RWPE1 (cell line): ENCODE measurements at places on chromosomes 4 and X.

DNA sequence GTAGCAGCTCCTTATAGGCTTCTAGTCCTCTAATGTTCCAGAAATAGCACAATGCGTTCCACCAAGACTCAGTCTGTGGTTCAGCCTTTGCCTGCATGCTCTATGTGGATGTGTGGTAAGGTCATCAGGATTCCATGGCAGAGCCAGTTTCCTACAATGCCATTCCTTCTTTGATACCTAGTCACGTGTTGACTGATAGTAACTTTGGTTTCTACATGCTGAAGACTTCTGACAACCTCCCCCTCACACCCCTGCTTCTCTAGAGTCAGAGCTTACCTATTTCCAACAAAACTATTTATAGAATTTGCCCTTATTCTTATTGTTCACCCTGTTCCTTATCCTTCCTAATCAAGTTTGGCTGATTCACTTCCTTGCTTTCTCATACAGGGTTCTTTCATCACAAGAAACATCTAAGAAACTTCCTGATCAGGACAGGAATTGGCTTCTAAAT is 81.1 kb downstream of the CT47B1 start:
- peak; percentile 2 for DNase-seq

GRCh38 chr4:81197864-81198524 is 17.0 kb downstream of the PRKG2 start:
- no peak for DNase-seq

- DNase-seq: no peak
Observed at GRCh38 chrX:77444075-77444474, 3.1 kb upstream of the FGF16 start.

- DNase-seq: no peak
Observed at GRCh38 chr4:37673538-37674192, 12.5 kb downstream of the RELL1 start.

GRCh38 chr4:116070283-116070682 is 956.9 kb upstream of the NDST4 start:
- DNase-seq: peak; percentile 12

DNA sequence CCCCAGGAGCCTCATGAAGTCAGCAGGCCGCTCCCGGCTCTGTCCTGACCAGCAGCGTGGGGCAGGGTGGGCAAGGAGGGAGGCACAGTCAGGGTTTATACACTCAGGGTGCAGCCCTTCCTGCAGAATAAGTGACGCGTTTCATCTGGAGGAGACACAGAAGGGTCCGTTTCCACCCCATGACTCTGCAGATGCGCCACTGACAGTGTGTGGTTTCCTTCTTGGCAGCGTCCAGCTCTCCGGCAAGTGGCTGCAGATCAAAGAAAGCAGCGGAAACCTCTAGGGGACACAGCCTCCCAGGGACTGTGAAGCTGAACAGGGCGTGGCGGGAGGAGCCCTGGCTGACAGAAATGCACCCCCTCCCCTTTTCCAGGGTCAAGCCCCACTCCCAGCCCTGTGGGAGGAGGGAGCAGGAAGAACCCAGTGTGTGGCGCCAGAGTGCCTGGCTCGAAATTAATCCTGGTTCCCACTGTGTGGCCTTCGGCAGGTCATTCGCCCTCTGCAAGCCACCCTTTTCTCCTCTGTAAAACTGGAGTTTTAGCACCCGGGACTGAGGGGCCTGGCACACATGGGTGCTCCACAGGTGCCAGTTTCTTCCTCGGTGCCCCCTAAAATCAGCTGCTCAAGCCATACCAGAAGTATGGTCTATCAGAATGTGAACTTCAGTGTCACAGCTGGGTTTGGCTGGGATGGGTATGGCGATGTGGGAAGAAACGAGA is 17.3 kb upstream of the TBC1D14 start:
- no peak for DNase-seq

DNA sequence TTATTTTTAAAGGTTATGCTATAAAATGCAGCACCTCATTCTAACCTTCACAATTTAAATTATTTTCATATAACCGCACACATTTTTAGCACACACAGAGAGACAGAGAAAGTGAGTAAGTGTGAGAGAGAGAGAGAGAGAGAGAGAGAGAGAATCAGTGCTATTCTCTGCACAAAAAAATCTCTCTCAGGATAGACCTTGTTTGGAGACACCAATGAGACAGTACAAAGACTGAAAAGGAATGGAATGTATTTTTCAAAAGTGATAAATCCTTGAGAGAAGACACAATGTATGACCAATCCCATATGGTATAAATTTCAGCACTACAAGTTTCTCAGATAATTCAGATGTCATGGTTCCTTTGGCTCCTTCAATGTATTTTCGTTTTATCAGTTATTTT is 132.1 kb upstream of the PCDH18 start:
- no peak for DNase-seq

- DNase-seq: no peak
Observed at GRCh38 chr4:31411565-31411964, 691.4 kb downstream of the PCDH7 start.

DNA sequence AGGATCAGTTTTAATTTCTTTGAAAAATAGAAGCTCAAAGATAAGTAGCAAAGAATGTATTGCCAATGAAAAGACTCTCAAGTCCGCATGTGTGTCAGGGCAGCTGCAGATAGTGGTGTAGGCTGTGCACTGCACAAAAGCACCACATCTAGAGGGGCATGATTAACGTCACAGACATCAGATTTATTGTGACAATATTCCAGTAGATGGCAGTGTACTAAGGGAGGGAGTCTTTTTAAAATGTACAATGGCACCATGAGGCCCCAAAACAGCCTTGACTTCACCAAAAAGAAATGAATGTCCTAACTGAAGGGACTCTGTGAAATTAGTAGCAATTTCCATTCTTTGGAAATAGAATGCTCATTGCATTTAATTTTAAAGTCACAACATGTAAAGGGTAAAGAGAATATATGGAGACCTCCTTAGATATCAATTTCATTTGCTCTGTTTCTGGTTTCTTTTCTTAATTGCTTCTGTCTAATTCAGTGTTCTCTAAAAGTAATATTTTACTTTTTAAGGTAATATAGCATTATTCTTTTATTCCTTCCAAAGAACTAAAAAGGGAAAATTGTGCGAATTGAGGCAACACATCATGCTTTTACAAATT is 98.4 kb downstream of the ZNF827 start:
- peak; percentile 18 for DNase-seq

DNA sequence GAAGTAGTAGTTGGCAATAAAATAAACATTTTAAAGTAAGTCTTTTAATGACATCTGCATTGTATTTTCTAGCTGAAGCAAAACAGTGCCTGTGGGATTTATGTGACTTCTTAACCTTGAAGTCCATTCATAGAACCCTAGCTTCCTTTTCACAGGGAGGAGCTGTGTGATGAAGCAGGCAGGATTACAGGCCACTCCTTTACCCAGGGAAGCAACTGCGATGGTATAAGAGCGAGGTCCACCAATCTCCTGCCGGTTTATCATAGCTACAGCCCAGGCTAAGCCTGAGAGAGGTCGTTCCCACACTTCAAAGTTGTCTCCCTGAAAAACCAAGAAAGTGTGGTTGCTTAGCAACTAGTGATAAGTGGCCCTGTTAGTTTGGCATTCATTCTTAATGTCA is 7.0 kb downstream of the RPL36A start:
- no peak for DNase-seq

- no peak for DNase-seq
Observed at GRCh38 chr4:87151730-87152129, 68.7 kb downstream of the KLHL8 start.

DNA sequence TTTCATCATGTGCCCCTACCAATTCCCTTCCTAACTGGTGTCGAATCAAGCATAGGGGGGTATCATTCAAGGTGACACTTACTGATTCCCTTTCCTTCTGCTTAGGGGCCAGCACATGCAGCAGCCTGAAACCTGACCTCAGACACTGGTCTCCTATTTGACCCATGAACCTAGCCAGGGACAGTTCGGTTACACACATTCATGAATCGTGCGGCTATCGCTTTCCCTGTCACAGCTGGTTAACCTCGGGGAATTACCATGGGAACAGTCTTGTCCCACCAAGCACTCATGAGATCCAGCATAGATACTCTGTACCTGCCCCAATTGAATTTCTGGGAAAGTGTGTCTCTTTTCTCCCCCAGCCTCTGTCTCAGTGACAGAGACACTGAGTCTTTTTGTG is 140.4 kb downstream of the ZNF674 start:
- no peak for DNase-seq

DNA sequence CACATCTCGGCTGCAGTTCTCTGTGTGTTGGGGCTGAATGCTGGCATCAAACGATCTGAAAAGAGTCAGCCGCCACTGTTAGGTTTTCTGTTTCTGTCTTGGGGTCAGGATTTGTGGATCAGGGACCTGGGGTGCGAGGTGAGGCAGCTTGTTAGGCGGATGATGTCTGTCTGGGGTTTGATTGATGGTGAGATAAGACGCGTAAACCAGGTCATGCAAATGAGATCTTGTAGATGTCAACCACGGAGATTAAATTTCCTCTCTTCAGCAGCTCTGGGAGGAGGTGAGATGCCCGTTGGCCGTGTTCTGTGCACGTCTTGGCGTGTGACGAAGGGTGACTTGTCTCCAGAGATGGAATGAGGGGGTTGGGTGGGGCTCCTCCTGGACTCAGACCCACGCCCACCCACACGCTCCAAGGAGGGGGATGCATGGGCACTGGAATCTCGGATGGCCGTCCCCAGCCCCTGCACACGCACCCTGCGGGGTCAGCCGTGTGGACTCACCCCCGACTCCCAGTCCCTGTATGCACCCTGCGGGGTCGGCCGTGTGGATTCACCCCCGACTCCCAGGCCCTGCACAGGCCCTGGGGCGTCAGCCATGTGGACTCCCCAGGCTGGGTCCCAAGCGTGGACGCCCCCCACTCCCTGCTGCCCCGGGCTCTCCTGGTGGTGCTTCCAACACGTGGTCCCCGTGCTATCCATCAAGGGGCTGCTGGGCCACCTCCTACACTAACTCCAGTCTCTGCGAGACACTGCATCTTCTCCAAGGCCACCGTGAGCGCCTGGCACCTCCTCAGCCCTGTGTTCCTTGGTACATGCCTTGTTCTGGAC is 16.0 kb upstream of the UVSSA start:
- DNase-seq: no peak

GRCh38 chrX:153969904-153970356 is 1.7 kb downstream of the HCFC1 start:
- no peak for DNase-seq

DNA sequence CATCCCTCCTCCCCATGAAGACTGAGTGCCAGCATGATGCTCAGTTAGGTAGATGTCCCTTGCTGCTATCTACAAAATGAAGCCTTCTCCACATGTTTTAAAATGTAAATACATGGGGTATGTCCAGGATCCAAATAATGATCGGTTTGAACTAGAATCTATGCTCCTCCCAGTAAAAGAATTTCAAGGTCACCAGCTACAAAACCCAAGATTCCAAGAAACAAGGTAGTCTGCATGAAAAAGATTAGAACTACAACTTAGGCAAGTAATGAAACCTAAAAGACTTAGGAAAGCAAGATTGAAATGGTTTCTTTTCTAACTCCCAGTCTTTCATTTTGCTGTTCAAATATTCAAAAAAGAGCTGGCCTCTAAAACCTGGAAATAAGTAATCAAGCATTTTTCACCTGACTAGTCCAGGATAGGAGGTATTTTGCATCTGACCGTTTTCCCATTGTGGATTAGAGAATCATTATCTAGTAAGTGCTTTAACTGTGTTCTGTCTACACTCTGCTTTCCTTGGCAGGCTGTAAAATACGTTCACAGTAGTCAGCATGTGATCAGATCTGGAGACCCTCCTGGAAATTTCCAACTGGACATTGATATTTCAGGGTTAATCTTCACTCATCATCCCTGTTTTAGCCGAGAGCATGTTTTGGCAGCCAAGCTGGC is 57.4 kb downstream of the CC2D2A start:
- no peak for DNase-seq

DNA sequence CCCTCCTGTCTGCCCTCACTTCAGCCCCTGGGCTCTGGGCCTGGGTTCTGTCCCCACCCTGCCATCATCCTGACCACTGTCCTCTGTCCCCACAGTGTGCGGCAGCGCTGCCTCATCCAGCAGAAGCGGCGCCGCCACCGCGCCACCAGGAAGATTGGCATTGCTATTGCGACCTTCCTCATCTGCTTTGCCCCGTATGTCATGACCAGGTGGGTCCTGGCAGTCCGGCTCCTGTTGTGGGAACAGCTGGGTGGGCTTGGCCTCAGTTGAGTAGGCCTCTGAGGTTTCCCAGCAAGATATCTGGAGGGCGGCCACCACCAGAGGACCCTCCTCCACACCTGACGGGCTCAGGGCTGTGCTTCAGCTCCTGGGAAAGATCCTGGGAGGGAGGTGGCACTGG is 2.2 kb downstream of the GPR78 start:
- no peak for DNase-seq

- DNase-seq: no peak
Observed at GRCh38 chr4:147599206-147599605, 18.0 kb upstream of the TMEM184C start.

- no peak for DNase-seq
Observed at GRCh38 chr4:16869594-16870245, 28.7 kb downstream of the LDB2 start.

DNA sequence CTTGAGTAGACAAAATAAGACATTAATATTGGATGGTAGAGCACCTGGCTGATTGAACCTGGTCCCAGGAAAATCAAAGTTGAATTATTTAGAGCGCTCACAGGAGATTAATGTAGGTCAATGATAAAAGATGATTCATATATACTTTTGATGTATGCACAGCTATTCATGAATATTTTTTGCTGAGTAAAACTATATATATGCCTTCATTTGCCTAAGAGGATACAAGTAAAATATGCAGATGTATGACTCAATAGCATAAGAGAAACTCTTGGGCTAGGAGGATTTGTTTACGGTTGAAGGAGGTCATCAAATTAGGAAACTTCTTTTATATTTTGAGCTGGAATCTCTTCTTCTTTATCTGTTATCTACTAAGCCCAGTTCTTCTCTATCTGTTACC is 202.7 kb upstream of the HS3ST1 start:
- no peak for DNase-seq

GRCh38 chr4:80529026-80529425 is 193.5 kb downstream of the CFAP299 start:
- DNase-seq: no peak

DNA sequence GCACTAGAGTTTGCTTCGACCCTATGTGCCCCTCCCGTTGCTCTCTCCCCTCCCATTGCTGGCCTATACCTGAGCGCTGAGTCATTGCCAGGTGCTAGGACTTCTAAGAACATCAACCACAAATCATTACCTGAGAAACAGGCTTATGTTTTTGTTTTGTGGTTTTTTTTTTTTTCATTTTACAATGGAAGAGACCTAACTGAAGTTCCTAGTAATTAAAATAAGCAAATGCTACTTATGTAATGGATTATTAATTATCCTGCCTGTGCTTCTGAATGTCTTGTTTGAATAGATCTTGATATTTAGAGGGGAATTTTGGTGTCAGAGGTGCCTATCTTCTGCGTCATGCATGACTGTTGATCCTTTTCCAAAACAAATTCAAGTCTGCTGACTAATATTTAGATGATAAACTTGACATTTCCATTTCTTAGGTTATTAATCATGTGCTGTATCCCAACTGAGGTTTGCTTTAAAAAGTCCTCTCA is 275.4 kb upstream of the CPEB2 start:
- DNase-seq: peak; percentile 72

- no peak for DNase-seq
Observed at GRCh38 chrX:38807873-38808272, 6.6 kb downstream of the MID1IP1 start.
